NCI-H774 (cell line): ENCODE measurements at places on chromosomes 3 and 15.

DNA sequence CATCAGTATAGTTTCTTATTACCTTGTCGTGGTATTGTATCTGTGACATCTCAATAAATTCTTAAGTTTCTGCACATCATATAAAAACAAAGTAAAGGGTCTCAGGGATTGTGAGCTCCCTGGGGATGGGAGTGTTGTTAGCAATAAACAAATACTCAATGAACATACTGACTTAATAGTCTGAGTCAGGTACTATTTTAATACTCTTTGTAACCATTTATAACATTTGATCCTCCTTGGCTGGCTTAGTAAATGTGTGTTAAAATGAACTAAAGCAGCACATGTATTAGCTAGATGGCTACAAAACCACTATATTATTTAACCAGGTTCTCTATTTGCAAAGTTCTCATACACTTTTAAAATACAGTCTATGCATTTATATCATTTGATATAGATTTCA, 1.8 kb downstream of the ICE2 start:
- DNase-seq: no peak

- DNase-seq: no peak
Observed at GRCh38 chr3:108311797-108312196, 15.4 kb downstream of the HHLA2 start.

DNA sequence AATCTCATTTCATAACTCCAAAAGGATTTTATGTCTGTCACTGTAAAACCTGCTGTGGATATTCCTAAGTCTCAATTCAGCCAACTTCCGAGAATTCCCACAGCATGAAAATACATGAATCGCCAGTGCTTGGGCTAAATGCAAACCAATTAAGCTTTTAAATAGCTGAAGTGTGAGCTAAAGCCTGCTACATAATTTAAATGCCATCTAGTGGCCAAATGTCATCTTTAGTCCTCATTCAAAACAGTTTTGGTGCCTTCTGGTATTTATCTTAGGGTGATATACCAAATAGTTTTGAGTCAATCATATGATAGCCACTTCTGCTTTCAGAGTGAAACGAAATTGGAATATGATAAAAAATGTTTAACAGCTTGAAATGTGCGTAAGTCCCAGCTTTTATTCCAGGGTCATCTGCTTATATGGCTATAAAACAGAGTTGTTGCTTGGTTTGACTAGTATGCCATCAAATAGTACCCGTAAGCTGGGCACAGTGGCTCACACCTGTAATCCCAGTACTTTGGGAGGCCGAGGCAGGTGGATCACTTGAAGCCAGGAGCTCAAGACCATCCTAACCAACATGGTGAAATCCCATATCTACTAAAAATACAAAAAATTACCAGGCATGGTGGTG, 41.8 kb upstream of the CCNL1 start:
- peak; percentile 63 for DNase-seq

GRCh38 chr3:108393128-108393900, 97.0 kb downstream of the HHLA2 start:
- DNase-seq: no peak

DNA sequence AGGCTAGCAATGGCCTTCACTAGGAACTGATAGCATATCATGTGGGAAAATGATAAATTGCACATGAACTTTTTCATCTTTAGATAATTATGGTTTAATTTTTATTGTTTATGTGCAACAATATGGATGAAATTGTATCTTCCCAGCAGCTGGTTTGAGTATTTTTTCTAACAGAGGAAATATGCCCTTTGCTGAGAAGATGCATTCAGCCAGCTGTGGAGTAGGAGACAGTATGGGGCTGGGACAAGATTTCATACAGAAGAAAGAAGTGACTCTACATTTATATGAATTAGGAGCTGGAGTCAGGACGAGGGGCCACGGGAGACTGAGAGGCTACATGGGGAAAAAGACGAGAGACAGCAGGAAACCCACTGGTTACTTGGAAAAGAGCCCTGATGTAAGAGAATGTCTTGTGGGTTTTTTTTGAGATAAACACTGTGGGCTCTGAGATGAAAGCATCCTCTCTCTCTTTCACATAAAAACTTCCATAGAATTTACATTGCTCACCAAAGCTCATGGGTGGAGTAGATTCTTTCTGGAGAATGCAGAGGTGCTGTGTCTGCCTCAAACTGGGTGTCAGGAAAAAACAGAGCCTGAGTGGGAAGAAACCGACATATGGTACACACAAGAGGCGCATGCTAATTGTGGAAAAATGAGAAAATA, 115.2 kb upstream of the PDZRN3 start:
- DNase-seq: no peak

DNA sequence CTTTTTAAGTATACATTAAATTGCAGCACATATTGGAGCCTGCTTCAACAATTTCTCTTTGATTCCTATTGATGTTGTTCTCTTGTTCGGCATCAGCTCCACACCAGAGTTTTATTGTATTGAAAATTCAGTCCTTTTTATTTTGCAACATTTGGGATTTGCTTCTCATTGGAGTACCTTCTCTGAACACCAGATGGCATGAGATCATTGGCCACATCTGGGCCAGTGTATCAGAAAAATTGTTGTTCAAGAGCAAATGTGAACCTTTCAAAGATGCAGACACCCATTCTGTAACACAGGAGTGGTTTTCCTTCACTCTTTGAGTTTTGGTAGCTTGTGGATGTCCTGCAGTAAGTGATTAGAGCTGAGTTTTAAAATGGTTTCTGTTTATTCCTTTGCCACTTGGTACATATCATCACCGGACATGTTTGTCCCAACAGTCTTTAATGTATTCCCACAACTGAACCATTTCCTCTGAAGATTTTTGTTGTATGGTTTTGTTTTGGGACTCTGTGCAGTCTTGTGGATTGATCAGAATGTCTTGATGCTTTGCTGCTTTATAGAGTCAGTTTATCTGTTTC, 96.1 kb downstream of the MCTP2 start:
- DNase-seq: no peak

GRCh38 chr15:35519541-35520149, 26.3 kb downstream of the DPH6 start:
- DNase-seq: peak; percentile 30

GRCh38 chr3:58681863-58682262, 15.3 kb upstream of the FAM3D start:
- DNase-seq: no peak

GRCh38 chr15:100570735-100571313, 31.2 kb downstream of the LINS1 start:
- no peak for DNase-seq

- no peak for DNase-seq
Observed at GRCh38 chr3:131077904-131078303, 51.2 kb downstream of the NEK11 start.

DNA sequence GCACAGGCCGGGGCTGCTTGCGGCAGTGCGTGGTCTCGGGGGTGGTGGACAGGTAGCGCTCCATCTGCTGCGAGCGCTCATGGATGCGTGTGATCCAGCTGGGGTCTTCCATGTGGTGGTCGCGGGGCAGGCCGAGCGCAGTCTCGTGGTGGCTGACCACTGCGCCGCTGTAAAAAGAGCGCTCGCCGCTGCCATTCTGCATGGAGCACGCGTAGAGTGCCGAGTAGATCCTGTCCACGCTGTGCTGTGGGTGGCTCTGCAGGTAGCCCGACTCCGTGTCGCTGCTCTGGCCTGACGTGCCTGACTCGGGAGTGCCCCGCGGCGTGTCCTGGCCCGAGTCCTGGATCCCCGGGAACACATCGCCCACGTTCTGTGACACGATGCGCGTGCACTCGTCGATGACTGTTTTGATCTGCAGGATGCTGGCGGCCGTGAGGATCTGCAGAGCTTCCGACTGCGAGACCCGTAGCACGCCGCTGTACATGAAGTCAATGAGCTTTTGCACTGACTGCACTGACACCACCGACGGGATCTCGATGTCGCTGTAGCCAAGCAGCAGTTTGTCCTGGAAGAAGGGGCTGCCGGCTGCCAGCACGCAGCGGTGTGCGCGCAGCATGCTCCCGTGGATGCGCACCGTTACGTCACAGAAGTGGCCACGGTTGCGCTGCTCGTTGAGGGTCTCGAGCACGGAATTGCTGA, 57.4 kb downstream of the TIGIT start:
- no peak for DNase-seq

GRCh38 chr3:64369390-64369789, 144.1 kb upstream of the PRICKLE2 start:
- DNase-seq: no peak

GRCh38 chr3:60399292-60399691, 852.0 kb downstream of the FHIT start:
- no peak for DNase-seq

- no peak for DNase-seq
Observed at GRCh38 chr15:90710436-90711027, 6.6 kb upstream of the BLM start.

GRCh38 chr15:80480171-80480811, 76.1 kb downstream of the ARNT2 start:
- no peak for DNase-seq

DNA sequence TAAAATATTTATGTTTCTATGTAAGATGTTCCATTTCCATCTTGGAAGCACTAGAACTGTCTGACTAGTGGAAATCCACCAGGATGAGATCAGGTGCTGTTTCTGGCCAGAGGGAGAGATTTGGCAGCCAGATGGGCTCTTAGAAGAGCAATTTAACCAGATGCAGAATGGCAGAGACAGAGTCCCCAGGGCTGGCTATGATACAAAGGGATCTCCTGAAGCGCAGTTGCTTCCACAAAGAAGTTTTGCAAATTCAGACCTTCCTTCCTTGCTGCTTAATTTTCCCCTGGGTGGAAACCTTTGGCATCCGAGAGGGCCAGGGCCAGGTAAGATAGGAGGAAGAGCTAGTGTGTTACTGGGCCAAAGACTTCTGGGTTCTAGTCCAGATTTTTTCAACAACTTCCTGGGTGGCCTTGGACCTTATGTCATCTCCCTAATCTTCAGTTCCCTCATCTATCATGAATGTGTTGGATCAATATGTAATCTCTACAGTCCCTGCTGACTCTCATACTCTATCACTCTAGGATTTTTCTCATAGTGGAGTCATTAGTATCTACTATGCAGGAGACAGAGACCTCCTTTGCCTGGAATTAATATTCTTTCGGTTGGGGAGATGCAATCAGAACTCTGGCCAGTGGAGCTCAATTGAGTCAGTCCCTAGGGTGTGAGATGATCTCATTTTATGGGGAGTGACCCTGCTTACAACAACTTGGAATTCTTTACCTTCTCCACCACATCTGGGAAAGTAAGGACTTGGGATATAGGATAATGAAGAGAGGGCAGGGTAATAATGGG, 41.1 kb upstream of the NDUFB4 start:
- DNase-seq: no peak

GRCh38 chr3:101509281-101509680, 3.7 kb downstream of the SENP7 start:
- DNase-seq: no peak

GRCh38 chr15:80160570-80161156, 7.9 kb downstream of the FAH start:
- DNase-seq: no peak

- no peak for DNase-seq
Observed at GRCh38 chr3:37546876-37547275, 314.8 kb upstream of the CTDSPL start.

GRCh38 chr3:139355476-139355875, 11.7 kb downstream of the MRPS22 start:
- no peak for DNase-seq
